ENCODE measurements at places on chromosomes 2 and 18. TPM values are rescaled to one million over a fixed set of nuclear protein-coding genes. Genes with fewer than 3 reads are reported as not detected.
A peak's percentile ranks its signal among the peaks of the same experiment; 100 is the strongest.

DNA sequence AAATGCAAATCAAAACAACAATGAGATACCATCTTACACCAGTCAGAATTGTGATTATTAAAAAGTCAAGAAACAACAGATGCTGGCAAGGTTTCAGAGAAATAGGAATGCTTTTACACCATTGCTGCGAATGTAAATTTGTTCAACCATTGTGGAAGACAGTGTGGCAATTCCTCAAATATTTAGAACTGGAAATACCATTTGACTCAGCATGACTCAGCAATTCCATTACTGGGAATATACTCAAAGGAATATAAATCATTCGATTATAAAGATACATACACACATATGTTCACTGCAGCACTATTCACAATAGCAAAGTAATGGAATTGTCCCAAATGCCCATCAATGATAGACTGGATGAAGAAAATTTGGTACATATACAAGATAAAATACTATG is 516.7 kb downstream of the ERBB4 start:
- no peak for DNase-seq

SEPTIN2 gene
- 579 TPM for polyA plus RNA-seq

FAM117B gene
- polyA plus RNA-seq: 22.7 TPM

GRCh38 chr2:47064106-47064505 is 91.0 kb downstream of the STPG4 start:
- DNase-seq: no peak

- DNase-seq: no peak
Observed at GRCh38 chr2:217151509-217152206, 291.8 kb upstream of the TNP1 start.

GRCh38 chr18:10530002-10530401 is 4.2 kb downstream of the NAPG start:
- DNase-seq: no peak

ACMSD gene
- polyA plus RNA-seq: 40.8 TPM

GRCh38 chr2:74759986-74760385 is 73.9 kb upstream of the HK2 start:
- no peak for DNase-seq

DNA sequence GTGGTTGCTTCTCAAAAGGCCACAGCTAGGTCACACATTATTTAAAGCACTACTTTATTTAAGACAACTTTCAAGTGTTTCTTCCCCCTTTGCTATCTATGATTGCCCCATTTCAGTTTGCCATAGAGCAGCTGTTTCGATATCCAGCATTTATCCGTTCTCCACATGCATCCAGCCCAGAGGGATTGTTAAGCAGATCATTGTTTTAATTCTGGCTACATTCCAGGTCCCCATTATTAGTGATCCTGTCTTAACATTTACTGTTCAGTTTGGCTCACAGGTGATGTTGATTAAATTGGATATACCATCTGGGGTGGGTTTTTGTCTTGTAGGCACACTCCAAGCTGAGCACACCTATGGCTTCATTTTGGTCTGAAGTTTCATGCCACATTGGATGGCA is 638.7 kb downstream of the ZEB2 start:
- DNase-seq: no peak

- no peak for DNase-seq
Observed at GRCh38 chr2:127101048-127101611, 5.8 kb downstream of the BIN1 start.

- DNase-seq: no peak
Observed at GRCh38 chr2:28327581-28327955, 65.1 kb upstream of the FOSL2 start.

DNA sequence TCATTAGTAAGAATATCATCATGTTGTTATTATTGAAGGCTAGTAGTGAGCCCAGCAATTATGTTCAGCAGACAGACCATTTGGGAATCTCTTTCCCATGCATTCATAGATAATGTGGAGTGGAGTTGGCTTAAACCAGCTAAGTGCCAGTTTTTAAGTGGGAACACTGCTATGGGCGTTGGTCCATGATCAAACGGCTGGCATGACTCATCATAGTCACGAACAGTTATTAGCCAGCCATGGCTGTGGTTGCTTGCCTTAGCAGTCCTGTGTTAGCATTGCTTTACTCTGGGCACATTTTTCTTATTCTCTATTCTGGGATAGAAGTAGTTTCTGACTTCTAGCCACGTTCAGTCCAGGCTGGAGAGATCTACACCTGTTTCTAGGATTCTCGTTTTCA is 17.7 kb downstream of the EIF4E2 start:
- no peak for DNase-seq

GRCh38 chr2:187655001-187655400 is 100.8 kb upstream of the TFPI start:
- DNase-seq: no peak

GRCh38 chr2:162422894-162423293 is 79.0 kb downstream of the GCA start:
- no peak for DNase-seq

GRCh38 chr2:27288610-27289009 is 6.4 kb downstream of the TRIM54 start:
- DNase-seq: no peak

GRCh38 chr2:149342509-149342908 is 12.1 kb downstream of the LYPD6 start:
- no peak for DNase-seq

TMEM247 gene
- not detected for polyA plus RNA-seq

- DNase-seq: no peak
Observed at GRCh38 chr2:147451902-147452515, 392.8 kb upstream of the ACVR2A start.

DNA sequence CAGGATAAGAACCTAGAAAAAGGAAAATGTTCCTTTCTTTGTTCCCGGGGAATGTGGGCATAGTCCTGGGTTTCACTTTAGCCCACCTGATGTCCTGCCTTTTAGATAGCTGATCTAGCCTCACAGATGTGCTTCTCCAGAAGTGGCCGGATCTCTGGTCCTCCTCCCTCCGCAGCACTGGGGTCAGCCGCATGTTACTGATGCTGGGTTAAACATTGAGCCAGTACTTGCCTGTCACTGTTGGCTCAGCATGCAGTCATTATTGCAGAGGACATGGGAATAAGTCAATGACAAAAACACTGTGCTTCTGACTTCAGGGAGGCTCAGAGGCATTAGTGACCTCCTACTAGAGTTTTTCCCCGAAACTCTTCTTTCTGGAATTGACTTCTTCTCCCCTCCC is 27.6 kb downstream of the NCK2 start:
- DNase-seq: no peak

KLHL14 gene
- polyA plus RNA-seq: 30.4 TPM

HRH4 gene
- 0.13 TPM for polyA plus RNA-seq

DNA sequence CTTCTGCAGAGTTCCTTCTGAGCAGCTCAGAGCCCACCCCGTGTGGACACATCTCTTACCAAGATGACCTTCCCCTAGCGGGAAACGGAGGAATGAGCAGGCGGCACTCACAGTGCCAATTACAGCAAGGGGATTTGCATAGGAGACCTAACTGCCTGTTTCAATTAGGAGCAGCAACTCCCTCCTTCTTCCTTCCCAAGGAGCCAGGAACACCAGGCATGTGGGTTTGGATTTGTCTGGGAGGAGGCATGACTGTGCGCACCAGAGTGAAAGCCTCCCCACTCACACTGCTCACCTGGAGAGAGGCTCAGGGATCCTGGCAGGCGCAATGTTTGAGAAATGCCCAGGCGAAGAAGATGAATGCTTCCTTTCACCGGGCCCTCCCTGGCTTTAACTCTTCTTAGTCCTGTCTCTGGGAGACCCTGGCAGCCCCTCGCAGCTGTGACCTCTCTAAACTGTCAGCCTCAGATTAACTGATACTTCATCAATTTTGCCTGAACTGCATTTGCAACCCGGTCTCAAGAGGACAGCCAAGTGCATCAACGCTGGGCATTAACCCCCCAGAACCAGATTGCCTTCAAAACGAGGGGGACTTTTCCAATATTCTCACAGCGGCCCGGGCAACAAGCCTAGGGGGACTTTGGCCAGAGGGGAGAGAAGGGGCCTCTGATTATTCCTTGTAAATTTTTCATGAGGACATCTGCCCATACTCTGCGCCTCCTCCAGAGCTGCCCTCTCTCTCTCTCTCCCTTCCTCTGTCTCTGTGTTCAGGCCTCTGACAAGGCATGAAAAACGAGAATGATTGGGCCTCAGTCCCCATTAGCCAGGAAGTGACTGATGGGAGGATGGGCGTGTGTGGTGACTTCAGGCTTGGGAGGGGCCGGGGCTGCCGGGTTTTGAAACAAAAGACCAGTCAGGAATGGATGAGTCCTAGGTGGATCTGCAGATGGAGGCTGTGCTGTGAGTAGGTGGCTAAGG is 93.8 kb downstream of the CMPK2 start:
- no peak for DNase-seq

DNA sequence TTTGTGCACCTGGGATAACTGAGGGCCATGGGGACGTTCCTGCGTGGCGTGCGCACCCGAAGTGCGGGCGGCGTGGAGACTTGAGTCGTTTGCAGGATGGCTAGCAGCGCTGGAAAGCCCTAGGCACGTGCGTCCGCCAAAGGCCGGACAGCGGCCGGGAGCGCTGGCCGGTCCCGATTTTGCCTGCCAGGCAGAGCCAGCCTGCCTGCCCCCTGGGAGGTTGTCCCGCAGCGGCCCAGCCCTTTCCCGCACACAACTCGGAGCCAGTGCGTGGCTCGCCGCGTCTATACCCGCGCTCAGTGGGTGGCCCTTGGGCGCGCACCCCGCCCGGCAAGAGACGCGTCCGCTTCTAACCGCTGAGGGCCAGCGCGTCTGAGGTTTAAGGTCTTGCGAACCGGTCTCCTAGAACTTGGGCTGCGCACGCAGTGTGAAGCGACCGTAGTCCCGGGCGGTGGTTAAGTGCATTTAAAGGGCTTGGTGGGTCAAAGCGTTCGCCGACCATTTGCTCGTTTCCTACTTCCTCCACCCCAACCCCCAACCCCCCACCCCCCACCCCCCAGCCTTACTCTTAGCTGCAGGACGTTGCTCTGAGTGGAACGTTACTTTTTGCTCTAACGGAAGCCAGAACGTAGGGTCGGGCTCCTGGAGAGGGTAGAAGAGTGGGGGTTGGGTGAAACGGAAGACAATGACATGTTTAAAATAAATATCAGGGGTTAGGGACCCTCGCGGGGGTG is 627 bp downstream of the CDCA7 start:
- peak; percentile 35 for DNase-seq

GBX2 gene
- 0.39 TPM for polyA plus RNA-seq

GRCh38 chr2:240701736-240702639 is 10.3 kb downstream of the AQP12A start:
- no peak for DNase-seq

- DNase-seq: no peak
Observed at GRCh38 chr2:197760293-197760657, 24.8 kb downstream of the BOLL start.

DNA sequence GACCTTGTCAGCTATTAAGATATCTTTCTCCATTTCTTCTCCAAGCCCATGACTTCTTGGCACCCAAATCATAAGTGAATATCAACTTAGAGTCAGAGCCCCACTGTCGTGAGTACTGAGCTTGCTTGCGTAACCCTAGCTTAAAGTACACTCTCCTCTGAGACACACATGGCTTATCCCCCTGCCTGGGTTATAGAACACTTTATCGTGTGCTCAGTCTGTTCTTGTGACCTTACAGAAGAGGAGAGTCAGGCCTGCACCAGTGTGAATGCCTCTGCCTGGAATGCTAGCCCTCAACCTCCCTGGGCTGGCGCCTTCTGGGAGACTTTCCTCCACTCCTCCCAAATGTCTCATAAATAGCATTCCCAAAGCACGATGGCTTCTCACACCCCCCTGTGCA is 79.3 kb downstream of the CEP192 start:
- no peak for DNase-seq

- no peak for DNase-seq
Observed at GRCh38 chr2:222582928-222583327, 73.0 kb downstream of the FARSB start.

SAG gene
- 0.07 TPM for polyA plus RNA-seq

MEP1B gene
- polyA plus RNA-seq: 0.64 TPM

DNA sequence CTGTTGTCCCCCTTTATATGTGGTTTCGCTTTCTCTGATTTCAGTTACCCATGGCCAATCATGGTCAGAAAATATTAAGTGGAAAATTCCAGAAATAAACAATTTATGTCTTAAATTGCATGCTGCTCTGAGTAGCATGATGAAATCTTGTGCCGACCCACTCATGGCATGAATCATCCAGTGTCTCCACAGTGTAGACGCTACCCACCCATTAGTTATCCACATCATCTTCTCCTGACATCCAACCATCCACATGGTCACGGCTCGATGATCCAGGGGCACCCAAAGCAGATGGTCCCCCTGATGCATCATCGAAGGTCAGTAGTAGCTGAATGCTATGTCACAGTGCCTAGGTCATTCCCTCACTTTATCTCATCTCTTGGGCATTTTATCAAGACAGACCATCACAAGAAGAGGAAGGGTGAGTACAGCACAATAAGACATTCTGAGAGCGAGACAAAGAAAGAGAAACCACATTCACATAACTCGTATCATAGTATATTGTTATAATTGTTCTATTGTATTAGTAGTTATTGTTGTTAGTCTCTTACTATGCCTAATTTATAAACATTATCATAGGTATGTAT is 44.1 kb upstream of the ACKR3 start:
- DNase-seq: no peak
